ENCODE measurements at places on chromosomes 2 and 18.

- no peak for DNase-seq
Observed at GRCh38 chr2:8431446-8432125, 250.3 kb upstream of the ID2 start.

DNA sequence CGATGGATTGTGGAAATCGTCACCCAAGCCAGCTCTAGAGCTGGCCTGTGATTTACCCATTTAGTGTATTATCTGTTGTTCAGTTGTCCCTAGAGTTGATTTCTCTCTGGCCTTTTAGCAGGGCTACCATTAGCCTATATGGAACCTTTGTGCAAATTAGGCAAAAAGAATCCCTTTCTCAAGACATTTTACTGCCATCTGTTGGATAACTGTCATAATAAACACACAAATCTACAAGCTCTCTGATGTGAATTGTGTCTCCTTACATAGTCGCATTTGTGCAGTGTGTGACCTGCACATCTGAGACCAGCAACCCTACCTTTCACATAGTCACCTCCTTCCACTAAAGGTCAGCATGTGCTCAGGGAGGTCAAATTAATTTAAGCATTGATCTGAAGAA, 34.0 kb downstream of the LOXHD1 start:
- no peak for DNase-seq

DNA sequence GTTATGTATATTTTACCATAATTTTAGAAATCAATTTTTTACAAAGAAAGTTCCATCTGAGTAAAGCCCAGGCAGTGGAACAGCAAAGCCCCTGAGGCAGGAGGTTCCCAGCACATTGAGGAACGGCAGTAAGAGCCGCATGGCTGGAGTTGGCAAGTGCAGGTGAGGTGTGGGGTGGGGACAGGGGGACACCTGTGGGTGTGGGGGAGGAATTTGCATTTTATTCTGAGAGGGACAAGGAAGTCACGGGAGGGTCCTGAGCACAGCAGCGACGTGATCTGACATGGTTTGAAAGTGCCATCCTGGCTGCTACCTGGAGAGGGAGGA, 16.1 kb upstream of the ADI1 start:
- DNase-seq = peak; percentile 32

- DNase-seq = no peak
Observed at GRCh38 chr2:205901491-205901890, 184.5 kb downstream of the INO80D start.

GRCh38 chr2:172763079-172763478, 27.4 kb downstream of the RAPGEF4 start:
- DNase-seq = no peak

DNA sequence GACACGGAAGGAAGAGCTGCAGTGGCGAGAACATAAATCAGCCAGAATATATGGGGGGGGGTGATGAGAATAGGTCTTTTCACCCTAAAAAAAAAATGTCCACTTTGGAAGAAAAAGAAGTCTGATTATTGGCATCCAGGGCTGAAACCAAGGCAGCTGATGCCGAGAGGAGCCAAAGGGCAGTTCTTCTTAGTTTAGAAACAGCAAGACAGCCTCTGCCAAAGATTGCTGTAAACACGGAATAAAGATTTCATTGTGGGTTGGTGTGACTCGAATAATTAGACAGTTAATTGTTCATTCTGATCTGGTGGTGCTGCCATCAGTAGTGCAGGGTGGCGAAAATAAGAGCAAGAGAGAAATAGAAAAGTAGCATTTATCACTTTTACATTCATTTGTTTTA, 3.5 kb downstream of the CDH20 start:
- no peak for DNase-seq

- no peak for DNase-seq
Observed at GRCh38 chr2:231677632-231678104, 30.7 kb upstream of the PTMA start.
